ENCODE measurements at places on chromosomes 6 and 20.

GRCh38 chr20:17795501-17796071 lies 95.8 kb downstream of the BANF2 start:
- DNase-seq: no peak

GRCh38 chr6:45738057-45738455 lies 277.6 kb downstream of the CLIC5 start:
- no peak for DNase-seq

- no peak for DNase-seq
These were observed 66.9 kb upstream of the BHLHE23 start for GRCh38 chr20:63073738-63074065.

DNA sequence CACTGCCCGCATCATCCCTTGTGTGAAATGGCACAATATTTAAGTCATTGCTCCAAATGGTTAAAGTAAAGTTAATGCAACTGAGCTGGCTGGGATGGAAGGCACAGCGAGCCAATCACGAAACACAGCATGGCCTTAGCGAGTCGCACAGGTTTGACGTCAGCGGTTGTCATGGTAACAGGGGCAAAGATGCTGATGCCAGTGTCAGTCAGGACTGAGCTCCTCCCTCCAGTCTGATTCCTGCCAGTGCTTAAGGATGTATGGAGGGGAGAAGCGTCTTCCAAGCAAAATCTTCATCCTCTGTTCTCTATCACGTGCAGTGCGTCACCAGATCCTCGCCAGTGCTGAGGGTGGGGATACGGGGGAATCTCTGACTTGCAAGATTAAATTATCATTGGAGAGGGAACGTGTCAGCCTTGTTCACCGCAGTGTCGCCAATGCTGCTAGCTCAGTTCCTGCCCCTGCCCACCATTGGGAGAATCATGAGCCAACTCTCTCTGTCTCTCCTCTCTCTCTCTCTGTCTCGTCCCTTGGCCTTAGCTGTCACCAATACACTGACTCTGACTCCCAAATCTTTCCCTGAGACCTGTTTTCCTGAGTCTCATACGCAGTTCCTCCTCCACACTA lies 24.5 kb downstream of the TSPYL4 start:
- DNase-seq: no peak

- DNase-seq: no peak
These were observed 6.2 kb upstream of the SYNJ2 start for GRCh38 chr6:157975456-157975855.

DNA sequence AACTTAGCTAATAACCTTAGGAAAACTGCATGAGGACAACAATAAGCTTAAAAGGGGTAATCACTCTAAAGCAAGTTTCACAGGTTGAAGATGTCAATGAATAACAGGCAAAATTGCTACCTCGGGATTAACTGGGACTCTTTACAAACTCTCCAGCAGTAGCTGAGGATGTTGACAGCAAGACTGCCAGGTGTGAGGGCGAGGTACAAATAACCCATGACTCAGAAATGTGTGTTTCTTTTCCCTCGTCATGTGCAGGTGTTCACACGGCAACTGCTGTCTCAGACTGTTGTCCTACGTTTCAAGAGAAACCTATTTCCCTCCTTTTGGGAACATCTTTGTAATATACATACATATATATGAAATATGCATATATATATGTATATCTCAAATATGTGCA lies 15.9 kb downstream of the BCAS1 start:
- no peak for DNase-seq

DNA sequence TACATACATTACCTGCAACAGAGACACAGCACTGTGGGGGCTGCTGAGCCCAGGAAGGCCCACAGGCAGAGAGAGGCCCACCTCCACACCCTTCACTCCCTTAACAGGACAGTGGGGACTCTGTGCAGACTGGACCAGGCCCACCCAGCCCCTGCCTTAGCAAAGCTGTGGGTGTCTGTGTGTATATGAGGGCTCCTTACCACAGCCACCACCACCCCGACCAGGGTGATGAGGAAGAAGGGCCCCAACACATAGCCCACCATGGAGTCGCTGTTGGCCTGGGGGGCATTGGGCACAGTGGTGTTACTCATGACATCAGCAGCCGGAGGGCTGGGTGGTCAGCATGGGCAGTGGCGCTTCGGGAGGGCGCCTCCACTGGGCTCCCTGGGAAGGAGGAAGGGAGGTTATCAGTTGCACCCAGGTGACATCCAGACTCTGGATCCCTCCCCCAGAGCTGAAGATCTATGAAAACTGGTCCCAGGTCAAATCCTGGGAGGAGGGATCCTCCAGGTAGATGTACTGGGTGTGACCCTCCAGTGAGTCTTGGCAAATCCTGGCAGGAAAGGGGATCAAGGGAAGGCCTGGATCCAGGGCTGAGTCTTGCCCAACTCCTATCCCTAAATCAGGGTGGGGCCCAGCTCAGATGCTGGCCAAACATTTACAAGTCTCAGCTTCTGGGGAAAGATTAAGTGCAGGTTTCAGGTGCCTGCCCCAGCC lies 1.2 kb downstream of the SMIM29 start:
- no peak for DNase-seq
